ENCODE measurements at places on chromosomes 2 and 18.

GRCh38 chr2:27754138-27754588 lies 17.4 kb upstream of the MRPL33 start:
- DNase-seq: peak; percentile 74

DNA sequence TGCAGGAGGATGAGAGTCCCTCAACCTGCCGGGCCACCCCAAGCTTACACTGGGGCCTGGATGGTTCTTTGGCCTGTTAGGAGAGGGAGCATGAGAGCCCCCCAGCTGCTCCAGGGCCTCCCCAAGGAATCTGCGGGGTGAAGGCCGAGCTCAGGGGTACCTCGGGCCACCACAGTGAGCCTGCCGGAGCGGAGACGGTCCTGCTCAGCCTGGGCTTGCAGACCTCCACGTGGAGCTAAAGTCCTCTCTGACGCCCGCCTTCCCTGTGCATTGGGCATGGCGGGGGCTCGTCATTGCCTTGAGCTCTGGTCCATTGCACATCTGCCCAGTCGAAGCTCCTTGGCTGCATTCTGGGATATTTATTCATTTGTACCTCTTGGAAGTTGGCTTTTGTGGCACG lies 62.7 kb downstream of the ASB1 start:
- DNase-seq: no peak

DNA sequence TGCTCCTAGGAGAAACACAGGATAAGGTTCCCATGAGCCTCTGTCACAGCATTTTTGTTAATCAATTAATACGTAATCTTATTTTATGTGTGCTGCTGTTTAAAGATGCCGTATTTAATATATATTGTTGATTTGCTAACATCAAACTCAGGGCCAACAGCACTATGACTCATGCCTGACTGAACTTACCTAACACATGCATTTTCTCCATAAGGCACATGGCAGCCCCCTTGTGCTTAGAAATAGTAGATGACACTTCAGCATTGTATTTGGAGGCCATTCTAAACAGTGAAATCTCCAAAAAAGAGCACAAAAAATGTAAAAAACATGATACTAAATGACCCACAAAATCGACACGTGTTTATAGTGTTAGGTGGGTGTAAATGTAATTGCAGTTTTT lies 314.8 kb downstream of the MYCN start:
- no peak for DNase-seq

- DNase-seq: no peak
These were observed 241.4 kb upstream of the CXCR4 start for GRCh38 chr2:136359121-136359965.

DNA sequence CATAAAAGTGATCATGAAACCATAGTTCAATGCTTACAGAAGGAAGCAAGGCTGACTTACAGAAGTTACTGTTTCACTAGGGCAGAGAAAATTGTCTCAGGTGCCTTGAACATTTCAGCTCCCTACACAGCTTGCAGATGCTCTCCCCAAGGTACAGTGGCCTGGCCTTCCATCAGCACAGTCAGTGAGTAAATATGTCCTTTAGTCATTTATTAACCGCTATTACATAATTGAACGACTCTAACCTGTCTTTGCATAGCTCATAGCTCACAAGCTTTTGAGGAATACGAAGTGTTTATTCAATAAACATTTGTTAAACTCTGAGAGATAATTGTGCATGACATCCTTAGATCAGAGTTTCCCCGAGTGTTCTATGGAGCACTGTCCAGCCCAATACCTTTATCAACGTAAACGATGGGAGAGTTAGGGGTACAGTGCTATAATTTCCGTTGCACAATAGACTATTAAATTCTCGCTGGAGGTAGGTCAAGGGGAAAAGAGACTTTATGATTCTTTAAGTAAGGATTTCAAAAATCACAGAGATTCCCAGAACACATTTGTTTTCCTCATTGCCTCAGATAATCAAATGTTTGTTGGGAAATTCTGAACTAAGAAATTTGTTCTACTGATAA lies 677.8 kb downstream of the TSN start:
- no peak for DNase-seq

DNA sequence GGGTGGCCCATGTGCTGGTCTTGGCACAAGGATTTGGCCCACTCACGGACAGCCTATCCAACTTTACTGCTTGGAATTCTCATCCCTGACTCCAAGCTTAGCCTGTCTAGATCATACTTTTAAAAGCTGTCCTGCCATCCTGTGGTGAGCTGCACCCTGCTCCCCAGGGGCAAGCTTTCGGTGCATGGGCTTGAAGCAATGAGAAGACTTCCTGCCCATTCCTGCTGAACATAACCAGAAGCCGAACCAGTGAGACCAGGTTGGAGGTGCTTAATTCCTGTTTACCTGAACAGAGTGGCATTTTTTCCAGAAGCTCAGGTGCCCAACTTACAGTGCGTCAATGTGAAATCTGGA lies 154.5 kb downstream of the ANTXR1 start:
- no peak for DNase-seq

GRCh38 chr2:238943338-238944067 lies 95.6 kb downstream of the TWIST2 start:
- no peak for DNase-seq

- no peak for DNase-seq
These were observed 30.7 kb downstream of the MAPK4 start for GRCh38 chr18:50590593-50590992.

GRCh38 chr2:144350151-144350802 lies 169.6 kb downstream of the ZEB2 start:
- DNase-seq: no peak

DNA sequence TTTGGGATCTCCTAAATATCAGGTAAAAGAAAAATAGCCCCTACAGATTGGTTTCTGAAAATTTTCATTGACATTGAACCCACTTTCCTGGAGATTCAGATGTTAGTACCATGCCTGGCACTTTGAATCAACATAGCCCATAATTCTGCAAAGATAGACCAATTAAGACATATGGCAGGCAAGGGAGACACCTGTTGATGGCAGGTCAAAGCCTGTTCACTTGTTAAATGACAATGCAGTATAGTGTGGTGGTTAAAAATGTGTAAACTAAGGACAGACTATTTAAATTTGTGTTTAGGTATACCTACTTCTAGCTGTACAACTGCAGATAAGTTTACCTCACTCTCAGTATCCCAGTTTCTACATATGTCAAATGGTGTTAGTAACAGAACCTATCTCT lies 178.1 kb upstream of the MMADHC start:
- DNase-seq: no peak

- no peak for DNase-seq
These were observed 430.9 kb upstream of the HNRNPA3 start for GRCh38 chr2:176781570-176782217.

DNA sequence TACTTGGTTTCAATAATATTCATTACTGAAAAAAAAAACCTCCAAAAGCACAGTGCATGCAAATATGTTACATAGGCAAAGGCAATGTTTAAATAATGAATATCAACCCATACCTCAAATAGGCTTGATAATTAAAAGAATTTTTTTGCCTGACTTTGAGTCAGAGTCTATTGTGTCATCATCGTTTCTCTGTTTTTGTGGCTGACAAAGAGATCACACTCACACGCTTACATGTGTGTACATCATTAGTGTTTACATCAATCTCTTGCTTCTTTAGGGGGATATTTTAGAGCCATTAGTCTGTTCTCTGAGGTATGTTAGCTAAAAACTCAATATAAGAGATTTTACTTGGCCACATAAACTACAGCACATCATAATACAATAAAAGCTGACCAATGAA lies 150.3 kb upstream of the MMADHC start:
- DNase-seq: no peak

DNA sequence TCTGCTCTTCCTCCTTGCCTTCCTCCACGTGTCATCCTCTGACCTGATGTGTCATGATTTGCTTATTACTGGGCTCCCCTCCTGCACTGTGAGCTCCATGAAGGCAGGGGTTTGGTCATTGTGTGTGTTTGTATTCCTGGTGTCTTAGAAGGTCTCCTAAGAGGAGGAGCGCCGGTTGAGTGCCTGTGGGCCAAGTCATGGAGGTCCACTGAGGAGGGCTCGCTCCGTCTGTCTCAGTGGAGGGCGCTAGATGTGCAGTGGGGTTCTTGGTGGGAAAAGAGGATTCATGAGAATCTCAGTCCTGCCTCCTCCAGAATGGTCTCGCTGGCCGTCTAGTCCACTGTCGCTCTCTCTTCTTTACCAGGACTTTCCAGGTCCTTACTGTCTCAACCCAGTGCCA lies 100.2 kb downstream of the VWA3B start:
- no peak for DNase-seq
